ENCODE measurements at places on chromosomes 11 and 22.

DNA sequence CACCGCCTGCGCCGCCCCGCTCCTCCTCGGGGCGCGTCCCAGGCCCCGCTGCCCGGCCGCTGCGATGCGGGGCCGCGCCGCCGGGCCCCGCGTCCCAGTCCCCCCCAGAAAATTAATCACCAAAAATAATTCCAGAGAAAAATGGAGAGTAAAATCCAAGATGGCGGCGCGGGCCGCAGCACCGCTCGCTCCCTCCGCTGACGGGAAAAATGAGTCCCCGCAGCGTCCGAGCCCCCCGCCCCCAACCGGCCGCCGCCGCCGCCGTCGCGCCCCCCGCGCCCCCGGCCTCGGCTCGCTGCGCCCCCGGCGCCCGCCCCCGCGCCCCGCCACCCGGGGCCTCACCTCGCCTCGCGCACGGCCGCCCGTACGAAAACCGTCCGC lies at the start of gene KMT5B:
KMT5B (minus strand) TSS at position 162 of the 381 bp plus-strand sequence. CDS start 23,220 bp downstream, outside the sequence.
- DNase-seq = no peak

DNA sequence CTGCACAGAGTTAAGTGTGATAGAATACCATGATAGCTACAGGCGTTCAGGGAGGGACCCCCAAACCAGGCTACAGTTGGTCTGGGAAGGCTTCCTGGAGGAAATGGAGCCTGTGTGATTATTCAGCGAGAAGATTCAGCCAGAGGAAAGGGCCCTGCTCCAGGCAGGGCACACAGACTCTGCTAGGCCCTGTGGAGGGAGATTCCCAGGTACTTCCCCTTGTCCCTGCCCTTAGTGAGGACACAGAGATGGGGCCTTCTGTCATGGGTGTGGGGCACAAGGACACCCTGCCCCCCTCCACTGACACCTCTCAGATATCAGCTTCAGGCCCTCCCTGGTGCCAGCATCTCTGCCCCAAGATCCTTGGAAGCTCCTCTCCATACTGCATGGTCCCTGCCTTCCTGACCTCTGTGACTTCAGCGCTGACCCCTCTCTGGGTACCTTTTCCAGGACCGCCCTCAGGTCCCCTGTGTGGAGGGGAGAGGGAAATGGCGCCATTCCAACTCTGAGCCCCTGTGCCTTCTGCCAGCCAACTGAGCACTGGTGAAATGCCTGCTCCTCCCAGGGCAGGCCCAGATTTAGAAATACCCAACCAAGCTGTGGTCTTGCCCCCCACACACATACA lies 12.6 kb upstream of the POU2F3 start:
- DNase-seq = no peak

GRCh38 chr11:124041254-124041653 lies at the start of gene OR10G7:
OR10G7 (minus strand) TSS chr11:124041325; CDS start chr11:124039001, 2,324 bp downstream.
- DNase-seq = no peak

DNA sequence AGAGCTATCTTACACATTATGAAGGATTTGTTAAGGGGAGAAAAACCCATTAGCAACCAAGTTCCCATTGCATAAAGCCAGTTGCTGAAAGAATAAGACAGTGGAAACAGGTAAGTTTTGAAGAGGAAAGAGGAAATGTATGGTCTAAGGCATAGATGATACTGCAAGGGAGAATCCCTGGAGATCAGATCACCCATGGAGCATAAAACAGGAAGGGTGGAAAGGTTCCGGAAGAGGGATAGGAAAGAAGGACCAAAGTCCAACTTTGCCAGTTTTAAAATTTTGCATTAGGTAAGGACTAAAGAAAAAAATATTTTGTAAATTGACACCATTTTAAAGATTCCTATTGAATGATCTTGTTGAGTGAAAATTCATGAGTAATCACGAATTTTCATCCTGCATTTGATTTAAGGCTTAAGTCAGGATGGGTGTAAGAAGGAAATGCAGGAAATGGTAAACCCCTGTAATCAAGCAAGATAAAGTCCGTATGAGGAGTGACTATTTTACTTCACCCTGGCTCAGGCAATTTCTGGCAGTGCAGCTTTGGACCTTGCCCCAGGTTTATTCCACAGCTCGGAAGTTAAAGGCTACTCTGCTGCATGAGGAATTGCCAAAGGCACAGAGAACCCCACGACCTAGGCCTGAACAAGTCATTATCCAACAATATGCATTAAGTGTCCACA lies 70.9 kb downstream of the CCDC34 start:
- no peak for DNase-seq

GRCh38 chr11:118581057-118581456 lies 8.8 kb downstream of the ARCN1 start:
- no peak for DNase-seq

DNA sequence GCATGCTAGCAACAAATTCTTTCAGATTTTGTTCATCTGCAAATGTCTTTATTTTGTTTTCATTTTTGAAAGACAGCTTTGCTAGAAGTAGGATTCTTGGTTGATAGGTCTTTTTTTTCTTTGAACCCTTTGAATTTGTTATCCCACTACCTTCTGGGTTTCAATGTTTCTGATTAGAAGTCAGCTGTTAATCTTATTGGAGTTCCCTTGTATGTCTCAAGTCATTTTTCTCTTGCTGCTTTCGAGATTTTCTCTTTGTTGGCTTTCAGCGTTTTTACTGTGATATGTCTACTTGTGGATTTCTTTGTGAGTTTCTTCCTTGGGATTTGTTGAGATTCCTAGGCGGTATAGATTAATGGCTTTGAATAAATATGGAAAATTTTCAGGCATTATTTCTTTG lies 27.2 kb upstream of the MS4A8 start:
- DNase-seq = no peak

DNA sequence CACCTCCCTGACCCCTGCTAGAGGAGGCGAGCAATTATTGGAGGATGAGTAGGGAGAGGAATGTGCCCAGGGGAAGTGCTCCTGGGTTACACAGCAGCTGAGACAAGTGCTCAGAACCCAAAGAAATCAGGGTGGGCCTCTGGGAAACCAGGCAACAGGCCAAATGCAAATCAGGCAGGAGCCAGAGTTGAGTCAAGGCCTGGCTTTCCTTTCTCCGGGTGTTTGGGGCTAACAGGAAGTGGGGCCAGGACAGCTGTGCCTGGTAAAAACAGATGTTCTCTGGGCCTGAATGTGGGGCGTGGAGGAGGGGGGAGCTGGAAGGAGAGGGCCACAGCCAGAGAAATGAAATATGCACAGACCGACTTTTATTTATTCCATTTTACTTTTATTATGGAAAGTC lies 22.0 kb downstream of the MFNG start:
- no peak for DNase-seq

DNA sequence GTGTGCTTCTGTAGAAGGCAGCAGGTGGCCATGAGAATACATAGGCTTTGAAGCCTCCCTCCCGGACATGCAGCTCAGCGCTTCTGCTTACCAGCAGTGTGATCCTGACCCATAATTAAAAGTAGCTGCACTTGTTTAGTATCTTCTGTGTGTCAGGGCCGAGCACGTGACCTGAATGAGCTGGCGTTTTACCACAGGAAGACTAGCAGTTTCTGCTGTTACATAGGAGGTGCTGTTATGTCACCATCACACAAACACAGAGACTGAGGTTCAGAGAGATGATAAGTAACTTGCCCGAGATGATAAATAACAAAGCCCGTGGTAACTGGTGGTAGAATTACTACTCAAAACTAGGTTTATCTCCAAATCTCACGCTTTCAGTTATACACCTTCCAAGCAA lies 329.5 kb downstream of the OPCML start:
- DNase-seq = no peak
